Stimulated activated naive CD4-positive, alpha-beta T cell (primary cell): ENCODE measurements at places on chromosomes 3 and 15.

DNA sequence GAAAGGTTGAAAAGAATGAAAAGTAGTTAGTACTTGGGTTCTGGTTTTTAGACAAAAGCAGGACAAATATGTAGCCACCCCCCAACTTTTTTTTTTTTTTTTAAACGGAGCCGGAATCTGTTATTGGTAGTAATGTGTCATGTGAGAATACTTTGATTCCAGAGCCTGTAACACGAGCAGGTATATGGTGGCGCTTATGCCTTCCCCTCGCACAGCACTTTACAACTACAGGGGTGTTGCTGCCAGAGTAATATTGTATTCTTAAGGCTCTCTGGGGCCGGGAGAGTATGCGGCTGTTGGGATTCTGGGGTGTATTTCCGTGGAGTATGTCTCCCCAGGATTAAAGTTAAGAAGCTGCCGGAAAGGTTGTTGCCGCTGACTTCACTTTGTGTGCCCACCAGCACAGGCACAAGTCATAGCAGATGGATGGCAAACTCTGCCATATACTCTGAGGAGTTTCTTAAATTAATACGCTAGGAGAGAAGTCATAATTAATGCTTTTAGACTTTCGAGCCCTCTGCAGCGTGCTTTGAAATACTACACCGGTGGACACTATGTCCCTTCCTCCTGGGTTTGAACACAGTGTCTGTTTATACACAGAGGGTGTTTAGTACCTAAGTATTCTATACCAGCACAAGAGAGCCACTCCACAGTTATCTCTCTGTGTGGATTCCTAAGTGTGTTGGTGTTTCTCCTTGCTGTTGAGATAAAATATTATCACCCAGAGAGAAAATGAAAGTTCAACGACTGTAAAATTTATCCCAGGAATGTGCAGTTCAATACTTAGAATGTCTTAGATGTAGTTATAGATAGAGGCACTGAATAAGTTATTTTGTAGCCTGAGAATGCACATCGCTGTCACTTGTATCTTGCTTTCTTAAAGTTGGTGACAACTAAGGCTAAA lies 1.4 kb downstream of the MBNL1 start:
- DNase-seq, result peak; percentile 51

GRCh38 chr3:32401556-32402081 lies 10.0 kb downstream of the CMTM7 start:
- peak; percentile 51 for DNase-seq

GRCh38 chr15:42704492-42704926 lies 32.4 kb downstream of the CDAN1 start:
- DNase-seq, result peak; percentile 15

DNA sequence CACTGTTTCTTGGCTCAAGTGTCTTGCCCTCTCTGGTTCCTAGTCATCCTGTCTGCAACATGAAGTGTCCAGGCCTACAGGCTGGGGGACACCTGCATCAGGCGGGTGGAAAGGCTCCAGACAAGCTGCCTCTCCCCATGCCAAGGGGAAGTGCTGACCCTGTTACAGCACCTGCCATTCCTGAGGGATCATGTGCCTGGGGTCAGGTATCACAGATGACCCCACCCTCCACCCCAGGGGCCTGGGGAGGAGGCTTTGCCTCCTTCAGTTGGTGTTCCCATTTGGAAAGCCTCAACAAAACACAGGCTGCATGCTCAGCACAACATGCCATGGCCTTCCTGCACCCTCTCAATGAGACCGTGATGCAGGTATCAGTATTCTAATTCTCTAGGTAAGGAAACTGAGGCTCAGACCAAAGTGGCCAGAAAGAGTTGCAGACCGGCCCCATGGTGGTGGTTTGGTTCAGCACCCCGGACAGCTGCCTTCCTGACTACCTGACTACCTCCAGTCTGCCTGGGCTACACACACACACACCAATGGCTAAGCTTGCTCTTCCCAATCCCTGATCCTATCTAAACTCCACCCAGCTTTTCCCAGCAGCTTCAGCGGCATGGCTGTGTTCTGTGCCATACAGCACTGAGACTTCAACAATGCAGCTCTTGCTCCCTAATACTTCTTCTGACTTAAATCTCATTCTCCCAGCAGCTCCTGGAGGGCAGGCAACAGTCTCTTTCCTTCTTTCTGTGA lies 69.7 kb upstream of the LINGO1 start:
- DNase-seq, result no peak

GRCh38 chr3:36763850-36764703 lies at the start of gene DCLK3:
DCLK3 (minus strand) TSS chr3:36764553; CDS start chr3:36764263, 290 bp downstream.
- DNase-seq, result no peak
